ENCODE measurements at places on chromosomes 16 and 17. TPM values are rescaled to one million over a fixed set of nuclear protein-coding genes. Genes with fewer than 3 reads are reported as not detected.

DNA sequence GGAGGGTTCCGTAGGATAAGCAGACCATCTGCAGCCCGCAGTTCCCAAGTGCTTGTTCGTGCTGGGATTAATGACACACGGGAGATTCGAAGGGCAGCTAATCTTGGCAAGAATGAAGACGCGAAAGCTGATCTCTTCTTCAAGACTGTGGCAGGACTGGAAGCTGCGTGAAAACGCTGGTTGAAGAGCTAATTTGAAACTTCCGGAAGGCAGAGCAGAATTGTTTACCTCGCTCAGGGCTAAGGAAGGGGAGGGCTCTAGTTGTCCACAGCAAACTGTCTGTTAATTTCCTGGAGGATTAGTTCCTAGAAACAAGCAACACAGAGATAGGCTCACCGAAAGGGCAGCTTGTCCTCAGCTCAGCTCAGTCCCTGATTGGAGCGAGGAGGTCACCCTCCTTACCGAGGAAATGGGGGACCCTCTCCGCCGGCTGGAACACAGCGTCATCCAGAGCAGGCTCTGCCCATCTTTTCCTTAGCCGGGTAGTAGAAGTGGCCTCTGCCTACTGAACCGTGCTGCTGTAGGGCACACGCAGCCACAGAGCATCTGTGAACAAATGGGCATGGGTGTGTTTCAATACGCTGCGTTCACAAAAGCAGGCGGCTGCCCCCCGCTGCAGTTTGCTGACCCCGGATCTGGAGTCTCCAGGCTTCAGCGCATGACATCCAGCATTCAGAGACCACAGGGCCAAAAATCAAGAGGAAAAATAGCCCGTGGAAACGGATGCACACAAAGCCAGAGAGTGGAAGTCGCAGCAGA, 16.7 kb upstream of the BAIAP2 start:
- DNase-seq: no peak

GRCh38 chr16:58518980-58519368, 3.7 kb downstream of the SETD6 start:
- no peak for DNase-seq

- no peak for DNase-seq
Measured at GRCh38 chr16:67150047-67150832, 558 bp downstream of the B3GNT9 start.

GRCh38 chr17:17264430-17264829, 16.6 kb downstream of the COPS3 start:
- DNase-seq: no peak

Gene IKZF3
- total RNA-seq: not detected

Gene ABCC3
- total RNA-seq: 0.82 TPM

Gene IL17C
- not detected for total RNA-seq

Gene CHST6
- total RNA-seq: 3.1 TPM

- no peak for DNase-seq
Measured at GRCh38 chr17:80096561-80097021, 4.8 kb upstream of the GAA start.

GRCh38 chr16:88289968-88290401, 92.8 kb upstream of the ZNF469 start:
- no peak for DNase-seq

- no peak for DNase-seq
Measured at GRCh38 chr16:78161023-78161729, 61.7 kb downstream of the WWOX start.

Gene MMP28
- total RNA-seq: 4.9 TPM

Gene ABCC6
- 0.18 TPM for total RNA-seq

- DNase-seq: peak; percentile 83
Measured at GRCh38 chr16:67161595-67162058, 1.9 kb downstream of the FBXL8 start.

DNA sequence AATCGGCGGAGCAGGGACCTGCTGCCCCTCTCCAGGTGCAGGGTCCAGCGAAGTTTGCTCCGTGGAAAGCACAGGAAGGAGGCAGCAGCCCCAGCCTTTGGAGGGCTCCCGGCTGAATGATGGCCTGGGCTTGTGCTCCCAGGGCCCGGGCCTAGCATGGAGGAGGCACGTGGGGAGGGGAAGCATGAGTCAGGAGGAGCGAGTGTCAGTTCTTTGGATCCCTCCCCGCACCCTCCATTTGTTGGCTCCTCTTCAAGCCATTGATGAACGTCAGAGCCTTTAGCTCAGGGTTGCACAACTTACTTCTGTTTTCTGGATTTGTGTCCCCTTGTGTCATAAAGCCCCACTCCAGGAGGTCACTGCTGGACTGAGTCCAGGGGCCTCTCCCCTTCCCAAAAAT, 25.8 kb downstream of the TTYH2 start:
- DNase-seq: no peak

- DNase-seq: no peak
Measured at GRCh38 chr17:81821147-81821546, 11.9 kb downstream of the MCRIP1 start.

Gene FA2H
- 0.27 TPM for total RNA-seq

Gene MYADML2
- total RNA-seq: 0.36 TPM

GRCh38 chr17:77419547-77420094, 278.9 kb downstream of the SEC14L1 start:
- no peak for DNase-seq

- DNase-seq: peak; percentile 75
Measured at GRCh38 chr17:32495359-32496231, 8.8 kb downstream of the CDK5R1 start.
